Gastrocnemius medialis (tissue), 4 donors: ENCODE measurements at places on chromosomes 12 and 14. TPM values are rescaled to one million over a fixed set of nuclear protein-coding genes. Genes with fewer than 3 reads are reported as not detected.

DNA sequence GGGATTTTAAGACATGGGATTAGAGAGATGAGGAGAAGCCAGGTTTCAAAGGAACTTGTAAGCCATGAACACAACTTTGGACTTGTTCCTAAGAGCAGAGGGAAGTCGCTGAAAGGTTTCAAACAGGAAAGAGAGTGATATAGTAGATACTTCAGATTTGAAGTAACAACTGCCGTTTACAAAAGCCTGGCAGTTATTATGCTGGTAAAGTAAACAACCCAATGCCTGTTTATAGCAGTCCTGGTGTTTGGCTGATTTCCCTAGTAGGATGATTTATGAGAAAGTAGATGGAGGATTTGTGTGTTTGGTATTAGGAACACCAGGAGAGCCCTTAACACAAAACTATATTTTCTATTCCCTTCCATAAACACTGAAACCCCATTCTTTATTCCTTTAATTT, 285.7 kb downstream of the RMST start:
- H3K27me3 ChIP-seq = no peaks in the 10 kb centered on the region
- H3K4me1 ChIP-seq = no peaks in the 10 kb centered on the region
- no peak overlapping the region for H3K27ac ChIP-seq
- no peaks in the 10 kb centered on the region for H3K36me3 ChIP-seq

GRCh38 chr12:12990700-12991468, 9.2 kb downstream of the HEBP1 start:
- no peaks in the 10 kb centered on the region for H3K27me3 ChIP-seq
- peaks cover 30% of the 10 kb centered on the region for H3K36me3 ChIP-seq
- no peak overlapping the region for H3K27ac ChIP-seq
- DNase-seq = no peak
- no peaks in the 10 kb centered on the region for H3K4me1 ChIP-seq

- H3K27ac ChIP-seq = peak overlapping the region; percentile 60
- H3K4me3 ChIP-seq = no peak overlapping the region
- no peaks in the 10 kb centered on the region for H3K27me3 ChIP-seq
Observed at GRCh38 chr14:76715511-76716081, 45.7 kb upstream of the VASH1 start.

DNA sequence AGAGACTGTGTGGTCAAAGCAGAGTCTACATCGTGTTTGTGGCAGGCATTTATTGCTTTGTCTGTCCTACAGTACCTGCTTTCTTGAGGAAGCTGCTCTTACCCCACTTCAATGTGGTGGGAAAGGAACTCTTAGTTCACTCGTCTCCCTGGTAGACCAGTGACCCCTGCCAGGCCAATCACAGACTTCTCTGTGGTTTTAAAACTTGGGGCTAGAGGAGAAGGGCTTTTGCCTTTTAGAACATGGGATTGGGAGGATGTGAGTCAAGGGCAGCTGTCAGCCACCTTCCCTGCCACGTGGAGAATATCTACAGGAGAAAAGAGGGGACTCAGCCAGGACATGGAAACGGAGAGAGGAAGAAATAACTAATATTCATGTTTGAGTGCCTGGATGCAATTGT, 36.8 kb upstream of the TMED10 start:
- H3K4me3 ChIP-seq = no peak overlapping the region
- H3K36me3 ChIP-seq = no peaks in the 10 kb centered on the region
- no peaks in the 10 kb centered on the region for H3K27me3 ChIP-seq
- H3K27ac ChIP-seq = no peak overlapping the region
- H3K4me1 ChIP-seq = no peaks in the 10 kb centered on the region

GRCh38 chr12:104420868-104421267, 35.9 kb upstream of the CHST11 start:
- DNase-seq = no peak
- no peaks in the 10 kb centered on the region for H3K4me1 ChIP-seq
- H3K4me3 ChIP-seq = no peak overlapping the region

GRCh38 chr14:34496007-34496678, 34.1 kb upstream of the SPTSSA start:
- H3K4me3 ChIP-seq = no peak overlapping the region
- peak overlapping the region; percentile 87 for H3K27ac ChIP-seq
- H3K27me3 ChIP-seq = no peaks in the 10 kb centered on the region
- no peak for DNase-seq

GRCh38 chr12:65454115-65454787, 175.8 kb downstream of the MSRB3 start:
- no peak for DNase-seq
- H3K4me3 ChIP-seq = no peak overlapping the region
- no peak overlapping the region for H3K27ac ChIP-seq

DNA sequence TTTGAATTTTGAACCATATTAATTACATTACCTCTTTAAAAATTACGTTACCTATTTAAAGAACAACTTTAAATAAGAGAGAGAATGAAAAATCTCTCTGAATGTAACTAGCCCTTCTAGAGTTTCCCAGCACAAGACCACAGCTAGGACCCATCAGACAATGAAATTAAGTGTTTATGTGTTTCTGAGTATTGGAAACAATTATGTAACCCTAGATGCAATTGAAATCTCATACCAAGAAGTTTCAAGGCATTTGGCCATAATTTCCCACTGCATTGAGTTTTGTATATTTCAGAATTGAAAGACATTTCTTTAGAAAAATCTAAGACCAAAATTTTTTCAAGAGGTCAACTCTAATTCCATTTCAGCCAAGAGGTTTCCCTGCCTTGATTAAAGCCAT, 47.1 kb downstream of the SERPINA3 start:
- H3K4me1 ChIP-seq = peaks cover 3% of the 10 kb centered on the region
- H3K36me3 ChIP-seq = no peaks in the 10 kb centered on the region
- no peaks in the 10 kb centered on the region for H3K27me3 ChIP-seq
- H3K4me3 ChIP-seq = no peak overlapping the region
- DNase-seq = no peak
- H3K27ac ChIP-seq = no peak overlapping the region

- no peak overlapping the region for H3K27ac ChIP-seq
- no peak for DNase-seq
- no peaks in the 10 kb centered on the region for H3K27me3 ChIP-seq
- no peak overlapping the region for H3K4me3 ChIP-seq
- no peaks in the 10 kb centered on the region for H3K36me3 ChIP-seq
Observed at GRCh38 chr12:77152623-77153193, 87.3 kb upstream of the E2F7 start.

Gene RIMBP2
- total RNA-seq = 2.2 TPM

Gene RHOJ
- total RNA-seq = 2.8 TPM

Gene NANOG
- not detected for total RNA-seq
